ENCODE measurements at places on chromosomes 6 and 20.

DNA sequence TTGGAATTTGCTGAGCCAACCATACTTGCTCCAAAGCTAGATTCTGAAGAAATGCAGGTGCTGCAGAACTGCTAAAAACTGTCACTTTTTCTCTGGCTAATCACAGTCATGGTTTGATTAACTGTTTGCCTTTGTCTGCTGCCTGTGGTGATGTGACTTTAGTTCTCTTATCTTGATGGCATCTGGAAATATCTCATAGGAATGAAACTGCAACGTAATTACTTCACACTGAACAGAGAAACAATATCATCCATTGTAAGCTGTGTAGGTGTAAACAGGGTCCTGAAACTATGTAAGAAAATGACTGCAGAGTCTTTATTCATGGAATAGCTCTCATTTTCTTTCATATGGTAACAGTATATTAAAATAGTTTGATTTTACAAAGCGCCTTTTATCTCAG lies 721.9 kb upstream of the HS3ST5 start:
- DNase-seq, result no peak

GRCh38 chr6:159301810-159302593 lies 132.8 kb downstream of the FNDC1 start:
- DNase-seq, result no peak

DNA sequence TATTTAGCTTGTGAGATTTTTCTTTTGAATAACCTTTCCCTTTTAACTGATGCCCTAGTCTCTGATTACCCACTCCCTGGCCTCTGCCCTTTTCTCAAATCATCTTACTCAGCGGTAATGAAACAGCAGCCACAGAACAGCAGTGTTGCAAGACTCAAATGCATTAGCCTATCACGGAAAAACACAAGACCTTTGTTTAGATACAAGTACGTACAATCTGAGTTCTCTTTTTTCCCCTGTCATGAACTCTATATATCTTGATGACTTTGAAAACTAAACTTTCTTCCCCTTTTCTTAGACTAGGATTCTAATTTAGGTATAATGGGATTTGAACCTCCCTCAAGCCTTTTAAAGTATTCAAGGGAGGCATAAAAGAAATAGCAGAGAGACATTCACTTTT lies 1034.9 kb downstream of the EYS start:
- DNase-seq, result peak; percentile 66

DNA sequence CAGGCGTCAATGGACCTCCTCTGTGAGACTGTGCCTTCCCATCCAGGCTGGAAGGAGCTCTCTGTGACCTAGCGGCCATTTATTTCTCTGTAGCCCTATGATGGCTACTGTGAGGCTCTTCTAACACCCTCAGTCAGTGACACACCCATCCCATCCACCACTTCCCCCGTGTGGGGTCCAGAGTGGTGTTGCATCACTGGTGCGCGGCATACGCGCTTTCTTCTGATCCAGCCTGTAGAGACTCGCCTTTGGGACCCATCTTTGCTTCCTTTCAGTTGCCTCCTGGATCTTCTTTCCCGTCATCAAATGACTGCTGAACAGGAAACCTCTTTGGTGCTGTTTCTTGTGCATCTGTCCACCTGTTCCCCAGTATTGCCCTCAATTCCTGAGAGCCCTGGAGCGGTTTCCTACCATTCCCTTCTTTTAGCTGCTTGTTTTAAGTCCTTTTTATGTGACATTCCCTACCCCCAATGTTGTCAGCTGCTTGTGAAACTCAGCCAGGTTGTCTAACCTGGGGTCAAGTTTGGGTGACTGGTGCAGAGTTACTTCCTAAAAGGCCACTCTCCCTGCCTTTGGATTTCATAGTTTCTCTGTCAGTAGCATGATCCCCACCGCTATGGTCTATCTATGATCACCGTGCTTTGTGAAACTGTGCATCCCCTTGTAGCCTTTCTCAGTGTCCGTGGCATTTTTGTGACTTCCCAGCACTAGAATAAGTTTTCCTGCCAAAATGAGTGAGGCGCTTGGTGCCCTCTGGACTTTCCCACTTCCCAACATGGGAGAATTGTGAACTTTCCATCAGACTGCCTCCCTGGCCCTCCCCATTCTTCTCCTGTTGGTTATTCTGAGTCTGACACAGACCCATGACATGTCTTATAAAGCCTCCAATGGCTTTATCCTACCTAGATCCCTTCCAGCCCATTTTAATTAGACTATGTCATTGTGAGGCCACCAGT lies 5.7 kb downstream of the PRR3 start:
- DNase-seq, result no peak

DNA sequence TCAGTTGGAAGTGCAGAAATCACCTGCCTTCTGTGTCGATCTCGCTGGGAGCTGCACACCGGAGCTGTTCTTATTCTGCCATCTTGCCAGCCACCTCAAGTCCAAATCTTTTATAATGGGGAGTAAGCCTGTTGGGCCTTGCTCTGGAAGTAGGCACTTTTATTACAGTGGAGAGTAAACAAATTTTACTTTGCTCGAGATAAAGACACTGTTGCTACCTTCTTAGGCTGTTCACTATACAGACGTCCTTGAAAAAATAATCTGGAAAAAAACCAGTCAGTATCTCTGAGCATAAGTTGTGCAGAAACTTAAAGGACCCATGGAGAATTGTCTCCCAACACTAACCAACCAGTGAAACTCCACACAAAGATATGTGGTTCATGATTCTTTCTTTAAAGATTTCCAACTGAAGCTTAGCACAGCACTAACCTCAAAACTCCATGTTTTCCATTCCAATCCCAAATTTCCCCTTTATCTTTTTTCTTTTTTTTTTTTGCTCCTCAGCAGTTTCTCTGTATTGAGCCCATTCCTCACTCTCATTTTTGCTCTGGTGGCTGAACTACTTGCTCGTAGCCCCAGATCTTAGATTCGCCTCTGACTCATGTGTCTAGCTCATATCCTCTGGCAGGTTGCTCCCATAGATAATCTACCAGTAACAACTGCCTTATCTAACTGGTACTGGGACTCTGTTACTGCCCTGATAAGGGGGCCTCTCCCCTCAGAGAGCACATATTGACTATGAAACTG lies 34.3 kb upstream of the COL9A1 start:
- no peak for DNase-seq

DNA sequence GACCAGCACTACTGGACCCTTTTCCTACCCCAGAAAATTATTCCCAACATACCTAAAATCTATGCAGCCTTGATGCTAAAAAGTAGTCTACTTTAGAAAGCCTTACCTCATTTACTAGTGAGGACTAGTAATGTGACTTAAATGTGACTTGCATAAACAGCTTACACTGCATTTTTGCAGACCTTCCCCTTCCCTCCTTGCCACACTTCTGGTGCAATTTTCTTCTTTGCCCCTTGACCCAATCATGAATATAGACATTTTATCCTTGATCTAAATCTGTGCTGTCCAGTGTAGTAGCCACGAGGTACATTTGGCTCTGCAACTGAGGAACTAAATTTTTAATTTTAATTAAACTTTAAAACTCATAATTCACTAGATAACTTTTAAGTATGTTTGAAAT lies 7.0 kb upstream of the ZKSCAN8 start:
- no peak for DNase-seq

All from foreskin melanocyte (primary cell).